CD4-positive, alpha-beta T cell treated with Interleukin-15 for 1 hour (primary cell): ENCODE measurements at places on chromosomes 1 and 21.

DNA sequence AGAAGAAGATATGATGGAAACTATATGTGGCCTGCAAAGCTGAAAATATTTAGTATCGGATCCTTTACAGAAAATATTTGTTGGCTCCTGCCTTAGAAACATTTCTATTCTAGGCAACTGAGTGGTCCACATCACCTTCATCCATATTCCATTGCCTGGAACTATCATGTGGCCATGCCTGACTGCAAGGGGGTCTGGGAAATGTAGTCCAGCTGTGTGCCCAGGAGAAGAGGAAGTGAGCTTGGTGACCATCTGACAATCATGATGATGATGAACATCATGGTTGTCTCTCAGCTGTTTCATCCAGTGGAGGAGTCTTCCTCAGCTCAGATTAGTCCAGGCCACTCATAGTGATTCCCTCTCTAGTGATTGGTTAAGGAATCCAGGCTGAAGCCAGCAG lies 61.8 kb upstream of the IFNLR1 start:
- no peak for DNase-seq

DNA sequence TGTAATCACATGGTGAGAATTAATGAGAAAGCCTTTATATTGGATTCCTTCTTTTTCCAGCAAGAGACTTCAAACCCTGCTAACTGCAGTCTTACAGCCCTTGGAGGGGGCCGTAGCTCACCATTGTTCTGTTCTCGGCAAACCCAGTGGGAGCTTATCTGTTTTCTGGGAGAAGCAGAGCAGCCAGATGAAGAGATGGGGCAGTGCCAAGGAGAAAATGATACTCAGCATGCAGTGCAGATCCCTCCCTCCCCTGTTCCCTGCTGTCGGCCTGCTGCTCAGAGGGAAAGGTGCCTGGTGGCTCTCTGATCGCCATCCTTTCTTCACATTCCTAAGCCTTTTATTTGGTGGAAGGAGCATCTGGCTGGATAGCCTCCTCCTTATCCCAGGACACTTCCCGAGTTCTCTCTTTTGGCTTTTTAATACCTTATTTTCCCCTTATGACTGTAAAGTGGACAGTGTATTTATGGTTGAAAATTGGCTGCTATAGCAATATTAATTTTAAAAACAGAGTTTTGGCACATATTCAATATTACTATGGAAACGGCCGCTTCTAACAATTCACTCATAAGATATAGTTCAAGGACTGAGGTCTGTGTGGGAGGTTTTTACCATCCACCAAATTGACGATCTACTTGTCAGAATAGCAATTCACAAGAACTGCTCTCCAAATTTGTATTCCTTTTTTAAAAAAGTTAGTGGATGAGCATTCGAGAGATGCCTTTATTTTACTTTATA lies 203.4 kb downstream of the CRB1 start:
- DNase-seq, result no peak

DNA sequence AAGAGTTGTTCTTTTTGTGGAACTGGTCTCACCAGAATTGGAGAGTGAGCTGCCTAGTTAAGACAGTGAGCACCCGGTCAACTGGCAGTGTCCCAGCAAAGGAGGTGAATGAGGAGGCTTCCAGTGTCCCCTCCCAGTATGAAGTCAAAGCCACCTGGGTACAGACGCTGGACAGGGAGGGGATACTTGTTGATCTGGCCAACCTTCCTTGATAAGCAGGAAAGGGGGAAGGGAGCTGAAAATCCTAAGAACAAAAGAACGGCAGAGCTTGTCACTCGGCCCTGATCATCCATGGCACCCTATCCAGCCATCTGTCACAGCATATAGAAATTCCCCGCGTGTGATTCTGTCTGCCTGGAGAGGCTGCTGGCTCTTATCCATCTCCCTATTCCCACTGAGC lies 91.5 kb downstream of the SSBP3 start:
- DNase-seq, result no peak

DNA sequence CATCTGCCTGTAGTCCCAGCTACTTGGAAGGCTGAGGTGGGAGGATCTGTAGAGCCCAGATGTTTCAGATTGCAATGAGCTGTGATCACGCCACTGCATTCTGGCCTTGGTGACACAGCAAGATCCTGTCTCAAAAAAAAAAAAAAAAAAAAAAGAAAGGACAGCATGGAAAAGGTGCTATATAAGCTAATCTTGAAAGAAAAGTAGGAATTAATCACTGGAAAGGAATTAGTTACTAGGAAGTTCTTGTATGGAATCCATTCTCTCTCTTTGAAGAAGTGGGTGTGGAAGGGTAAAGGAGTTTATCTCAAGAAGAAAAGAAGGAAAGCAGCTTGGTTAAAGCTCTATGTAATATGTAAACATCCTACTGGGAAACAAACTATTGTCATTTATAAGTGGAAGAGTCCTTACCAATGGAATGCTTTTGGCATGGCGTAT lies 339.2 kb downstream of the DPYD start:
- DNase-seq, result no peak

- no peak for DNase-seq
Observed at GRCh38 chr1:16605532-16606505, 7.5 kb downstream of the NBPF1 start.

- DNase-seq, result peak; percentile 15
Observed at GRCh38 chr21:44448651-44449131, 6.6 kb upstream of the LRRC3 start.

- DNase-seq, result peak; percentile 44
Observed at GRCh38 chr1:235648954-235649367, 623 bp downstream of the GNG4 start.

GRCh38 chr1:201126832-201127754 lies at the start of gene ASCL5:
Gene ASCL5, minus strand, starts transcription at chr1:201127184. Its CDS starts 11,812 bp downstream, at chr1:201115372.
- DNase-seq, result no peak

- DNase-seq, result no peak
Observed at GRCh38 chr1:24864370-24864777, 65.7 kb downstream of the RUNX3 start.

DNA sequence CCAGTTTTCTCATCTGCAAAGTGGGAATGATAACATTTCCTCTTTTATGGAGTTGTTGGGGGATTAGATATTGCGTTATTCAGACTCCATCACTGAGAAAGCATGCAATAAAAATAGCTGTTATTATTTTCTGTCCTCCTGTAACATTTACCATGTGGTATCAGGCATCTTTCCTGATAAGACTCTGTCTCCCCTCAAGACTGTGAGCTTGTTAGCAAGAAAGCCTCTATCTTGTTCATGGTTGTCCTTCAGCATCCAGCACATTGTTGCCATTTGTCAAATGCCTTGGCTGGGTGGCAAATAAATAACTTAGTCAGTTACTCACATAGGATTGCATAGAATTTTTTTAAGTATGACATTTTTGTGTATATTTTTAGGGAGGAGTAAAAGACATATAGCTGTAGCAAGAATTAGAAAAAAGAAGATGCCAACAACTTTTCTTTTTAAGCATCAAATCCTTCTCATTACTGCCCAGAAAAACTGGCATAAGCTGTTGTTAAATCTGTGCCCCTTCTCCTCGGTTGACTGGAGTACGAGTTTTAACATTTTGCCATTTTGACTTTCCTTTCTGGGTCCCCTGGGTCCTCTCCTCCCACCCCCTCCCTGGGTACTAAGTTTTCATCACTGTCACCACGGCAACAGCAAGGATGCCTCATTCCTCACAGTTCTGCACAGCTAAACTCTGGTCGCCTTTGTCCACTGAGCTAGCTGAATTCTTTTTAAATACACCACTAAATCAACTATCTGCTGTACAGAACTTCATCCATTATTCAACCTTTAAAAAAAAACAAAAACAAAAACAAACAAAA lies 1.0 kb upstream of the JAM2 start:
- no peak for DNase-seq

GRCh38 chr1:232983375-232983774 lies 33.0 kb downstream of the NTPCR start:
- no peak for DNase-seq

GRCh38 chr1:61616830-61617229 lies 108.1 kb downstream of the TM2D1 start:
- no peak for DNase-seq

DNA sequence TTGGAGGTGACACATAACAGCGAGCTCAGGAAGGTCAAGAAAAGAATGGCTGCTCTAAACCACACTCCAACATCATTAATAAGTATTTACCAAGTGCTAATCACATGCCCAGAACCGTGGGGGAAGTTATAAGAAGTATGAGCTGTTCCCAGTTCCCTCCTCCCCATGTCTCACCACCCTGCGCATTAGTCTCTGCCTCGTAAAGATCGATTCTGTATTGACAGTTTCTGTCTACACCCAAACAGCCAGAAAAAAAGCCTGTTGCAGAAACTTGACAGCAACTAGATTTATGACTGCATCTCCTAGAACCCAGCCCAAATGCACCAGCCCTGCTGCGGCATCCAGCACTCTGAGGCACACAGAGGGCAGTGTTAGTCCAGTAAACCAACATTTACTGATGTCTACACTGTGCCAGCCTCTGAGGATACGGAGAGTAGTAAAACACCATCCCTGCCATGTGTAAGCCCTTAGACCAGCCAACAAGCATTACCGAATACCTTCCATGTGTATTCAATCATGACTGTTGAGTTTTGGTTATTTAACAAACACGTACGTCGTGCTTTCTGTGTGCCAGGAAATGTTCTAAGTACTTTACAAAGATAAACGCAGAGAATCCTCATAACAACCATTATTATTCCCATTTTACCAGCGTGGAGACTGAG lies 63.6 kb upstream of the ZBTB40 start:
- DNase-seq, result no peak

DNA sequence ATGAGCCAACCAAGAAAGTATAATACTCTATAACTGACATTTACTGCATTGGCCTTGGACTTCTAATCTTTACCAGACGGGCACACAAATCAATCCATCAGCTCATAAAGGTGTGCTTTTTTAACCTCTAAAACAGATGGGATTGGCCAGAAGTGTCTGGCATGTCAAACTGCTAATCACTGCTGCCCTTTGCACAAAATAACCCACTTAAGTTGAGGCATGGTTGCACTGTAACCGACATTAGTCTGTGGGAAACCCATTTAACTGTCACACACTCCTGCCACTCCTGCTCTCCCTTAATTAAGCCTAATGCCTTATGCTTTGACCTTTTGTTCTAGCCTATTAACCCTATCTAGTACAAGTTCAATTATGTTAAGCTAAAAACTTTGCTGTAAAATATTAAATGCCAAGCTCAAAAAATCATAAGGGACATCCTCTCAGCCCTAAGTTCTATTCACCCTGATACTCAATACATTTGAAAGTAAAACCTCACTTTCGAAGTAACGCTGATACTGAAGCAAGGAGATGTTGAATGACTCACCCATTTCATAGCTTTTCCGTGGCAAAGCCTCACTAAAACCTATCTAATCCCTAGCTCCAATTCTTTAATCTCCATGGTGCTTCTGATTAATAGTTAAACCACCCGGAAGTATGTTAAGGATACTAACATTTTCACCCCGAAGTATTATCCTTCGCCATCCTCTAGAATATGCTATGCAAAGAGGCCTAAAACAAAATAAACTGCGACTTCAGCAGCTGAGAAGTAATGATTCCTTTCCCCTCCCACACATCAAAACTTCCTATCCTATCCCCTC lies 12.9 kb downstream of the NRIP1 start:
- no peak for DNase-seq

- no peak for DNase-seq
Observed at GRCh38 chr1:79532555-79532954, 526.0 kb upstream of the ADGRL4 start.

DNA sequence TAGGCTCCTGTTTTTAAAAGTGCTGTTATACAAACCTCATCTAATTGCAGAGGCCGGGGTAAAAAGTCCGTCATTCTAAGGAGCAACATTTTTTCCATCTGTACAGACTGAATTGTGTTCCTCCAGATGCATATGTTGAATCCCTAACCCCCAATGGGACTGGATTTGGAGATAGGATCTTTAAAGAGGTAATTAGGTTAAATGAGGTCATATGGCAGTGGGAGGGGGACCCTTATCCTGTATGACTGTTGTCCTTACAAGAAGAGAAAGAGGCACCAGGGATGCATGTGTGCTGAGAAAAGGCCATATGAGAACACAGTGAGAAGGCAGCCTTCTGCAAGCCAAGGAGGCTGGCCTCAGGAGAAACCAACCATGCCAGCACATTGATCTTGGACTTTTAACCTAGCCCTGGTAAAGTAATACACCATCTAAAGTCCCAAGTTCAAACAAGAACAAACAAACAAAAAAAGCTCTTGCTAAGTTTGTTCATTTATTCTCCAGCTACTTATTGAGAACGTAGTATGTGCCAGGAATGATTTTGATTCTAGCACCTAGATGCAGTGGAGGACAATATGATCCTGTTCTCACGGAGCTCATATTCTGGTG lies 352.4 kb downstream of the NTNG1 start:
- no peak for DNase-seq

GRCh38 chr21:24852610-24853195 lies 754.6 kb downstream of the MRPL39 start:
- no peak for DNase-seq

DNA sequence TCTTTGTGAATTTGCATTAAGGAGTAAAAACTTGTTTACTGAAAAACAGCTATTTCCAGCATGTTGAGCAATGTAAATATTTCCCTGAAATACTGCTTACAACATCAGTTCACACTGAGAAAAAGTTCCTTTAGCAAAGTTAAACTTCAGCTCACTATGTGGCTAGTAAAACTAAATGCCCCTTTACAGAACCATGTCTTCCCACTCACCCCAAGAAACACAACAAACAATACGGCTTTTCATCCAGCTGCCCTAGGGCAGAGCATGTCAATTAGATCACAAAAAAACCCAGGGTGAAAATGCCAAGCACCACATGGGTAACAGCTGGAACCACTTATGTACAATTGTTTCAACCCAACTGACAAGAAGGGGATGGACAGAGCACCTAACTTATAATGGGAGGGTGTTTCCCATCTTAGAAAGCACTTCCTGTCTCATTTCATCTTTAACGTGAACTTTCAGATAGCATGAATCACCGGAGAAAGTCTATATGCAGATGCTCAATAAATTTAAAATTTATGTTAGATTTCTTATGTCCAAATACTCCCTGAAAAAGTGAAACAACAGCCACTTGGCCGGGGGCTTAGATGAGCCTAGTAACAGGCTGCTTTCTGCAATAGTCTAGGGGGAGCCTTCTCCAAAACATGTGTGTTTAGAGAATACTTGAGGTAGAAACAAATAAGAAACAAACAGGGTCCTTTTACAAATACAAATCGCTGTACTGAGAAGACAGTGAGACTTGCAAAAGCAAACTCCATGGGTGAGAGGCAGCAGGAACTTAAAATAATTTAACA lies 6.6 kb downstream of the NID1 start:
- DNase-seq, result no peak

- no peak for DNase-seq
Observed at GRCh38 chr1:114093624-114094362, 59.9 kb downstream of the SYT6 start.

DNA sequence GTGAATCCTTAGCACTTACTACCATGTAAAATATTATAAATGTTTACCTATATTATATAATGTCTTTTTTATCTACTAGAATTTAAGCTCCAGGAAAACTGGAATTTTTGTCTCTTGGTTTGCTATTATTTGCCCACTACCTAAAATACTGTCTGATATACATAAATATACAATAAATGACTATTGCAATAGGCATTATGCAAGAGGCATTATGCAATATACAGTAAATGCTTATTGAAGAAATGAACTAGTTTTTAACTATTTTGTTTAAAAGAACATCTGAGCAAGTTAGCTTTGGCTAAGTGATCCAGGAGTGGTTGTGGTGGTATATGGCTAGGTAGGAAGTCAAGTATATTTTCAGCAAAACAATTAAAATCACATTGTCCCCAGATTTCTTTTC lies 640.2 kb upstream of the PKN2 start:
- no peak for DNase-seq

- DNase-seq, result no peak
Observed at GRCh38 chr1:208977638-208978256, 605.8 kb upstream of the CAMK1G start.
